ENCODE measurements at places on chromosomes 2 and 18. TPM values are rescaled to one million over a fixed set of nuclear protein-coding genes. Genes with fewer than 3 reads are reported as not detected.

PLEK gene
- total RNA-seq, result not detected

ZSWIM2 gene
- total RNA-seq, result not detected

EML6 gene
- total RNA-seq, result 1.5 TPM

ARHGAP28 gene
- not detected for total RNA-seq

KRTCAP3 gene
- total RNA-seq, result 0.72 TPM

MGAT4A gene
- total RNA-seq, result 2.6 TPM

SPATA3 gene
- total RNA-seq, result not detected

ARPC2 gene
- total RNA-seq, result 285 TPM

SKOR2 gene
- total RNA-seq, result not detected

ELOA2 gene
- not detected for total RNA-seq

PXDN gene
- 11.5 TPM for total RNA-seq

RGPD4 gene
- total RNA-seq, result not detected

HDLBP gene
- 266 TPM for total RNA-seq

PPIG gene
- total RNA-seq, result 29.7 TPM

ZC3H6 gene
- 0.42 TPM for total RNA-seq

LRRC30 gene
- not detected for total RNA-seq

MAPRE3 gene
- total RNA-seq, result 11.4 TPM

ANKRD30B gene
- total RNA-seq, result not detected

DRC1 gene
- total RNA-seq, result 0.11 TPM

SH3BP4 gene
- total RNA-seq, result 38.9 TPM

TCF7L1 gene
- total RNA-seq, result 11.5 TPM

CREG2 gene
- total RNA-seq, result 10.3 TPM

KCNG2 gene
- not detected for total RNA-seq

NGEF gene
- total RNA-seq, result 13.0 TPM

ANKRD29 gene
- 13.8 TPM for total RNA-seq

RAPGEF4 gene
- total RNA-seq, result 0.19 TPM

PHOSPHO2 gene
- total RNA-seq, result 2.9 TPM

PLGLB2 gene
- total RNA-seq, result 0.19 TPM

ZCCHC2 gene
- total RNA-seq, result 9.0 TPM

ABCG5 gene
- not detected for total RNA-seq

CENPO gene
- 46.9 TPM for total RNA-seq
